SHP77 (cell line): ENCODE measurements at places on chromosomes 6 and 20.

DNA sequence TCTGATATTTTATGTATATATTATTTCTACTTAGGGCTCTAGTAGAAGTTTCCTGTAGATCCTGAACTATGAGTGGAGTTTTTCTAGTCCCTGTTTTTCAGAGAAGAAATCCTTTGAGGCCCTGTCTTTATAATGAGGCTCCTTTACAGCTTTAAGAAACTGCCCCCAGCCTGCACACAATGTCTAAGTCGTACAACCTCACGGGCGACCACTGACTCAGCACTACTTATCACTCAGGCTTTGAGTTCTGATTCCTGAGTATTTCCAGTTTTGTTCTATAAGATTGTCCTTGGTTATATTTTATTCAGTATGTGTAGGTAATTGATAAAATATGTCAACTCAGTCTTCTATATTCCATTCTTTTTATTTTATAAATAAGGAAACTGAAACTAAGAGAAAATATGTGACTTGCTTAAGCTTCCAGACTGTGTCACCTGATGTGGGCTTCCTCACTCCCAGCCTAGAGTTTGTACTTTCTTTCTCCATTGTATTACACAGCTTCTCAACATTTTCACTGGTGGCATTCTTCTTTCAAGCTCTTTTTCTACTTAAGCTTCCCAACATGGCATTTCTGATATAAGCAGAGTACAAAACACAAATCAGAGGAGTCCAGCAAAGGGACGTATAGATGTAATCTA lies 167.0 kb downstream of the TBX18 start:
- no peak for DNase-seq

DNA sequence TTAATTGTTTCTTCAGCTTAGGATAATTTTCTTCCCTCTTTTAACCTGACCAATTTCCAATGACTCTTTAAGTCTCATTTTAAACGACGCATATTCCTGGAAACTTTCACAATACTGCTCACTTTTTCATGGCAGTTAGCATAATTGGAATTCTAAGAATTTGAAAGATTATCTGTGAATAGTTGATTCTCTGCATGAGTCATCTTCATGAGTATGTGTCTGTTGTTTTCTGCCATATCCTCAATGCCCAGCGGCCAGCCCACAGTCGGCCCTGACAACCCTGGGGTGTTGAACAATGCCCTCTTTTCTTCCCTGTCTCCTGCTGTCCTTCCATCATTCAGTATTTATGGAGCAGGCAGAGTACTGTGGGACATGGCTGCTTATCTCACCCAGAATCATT lies 554.2 kb downstream of the CDH26 start:
- no peak for DNase-seq

DNA sequence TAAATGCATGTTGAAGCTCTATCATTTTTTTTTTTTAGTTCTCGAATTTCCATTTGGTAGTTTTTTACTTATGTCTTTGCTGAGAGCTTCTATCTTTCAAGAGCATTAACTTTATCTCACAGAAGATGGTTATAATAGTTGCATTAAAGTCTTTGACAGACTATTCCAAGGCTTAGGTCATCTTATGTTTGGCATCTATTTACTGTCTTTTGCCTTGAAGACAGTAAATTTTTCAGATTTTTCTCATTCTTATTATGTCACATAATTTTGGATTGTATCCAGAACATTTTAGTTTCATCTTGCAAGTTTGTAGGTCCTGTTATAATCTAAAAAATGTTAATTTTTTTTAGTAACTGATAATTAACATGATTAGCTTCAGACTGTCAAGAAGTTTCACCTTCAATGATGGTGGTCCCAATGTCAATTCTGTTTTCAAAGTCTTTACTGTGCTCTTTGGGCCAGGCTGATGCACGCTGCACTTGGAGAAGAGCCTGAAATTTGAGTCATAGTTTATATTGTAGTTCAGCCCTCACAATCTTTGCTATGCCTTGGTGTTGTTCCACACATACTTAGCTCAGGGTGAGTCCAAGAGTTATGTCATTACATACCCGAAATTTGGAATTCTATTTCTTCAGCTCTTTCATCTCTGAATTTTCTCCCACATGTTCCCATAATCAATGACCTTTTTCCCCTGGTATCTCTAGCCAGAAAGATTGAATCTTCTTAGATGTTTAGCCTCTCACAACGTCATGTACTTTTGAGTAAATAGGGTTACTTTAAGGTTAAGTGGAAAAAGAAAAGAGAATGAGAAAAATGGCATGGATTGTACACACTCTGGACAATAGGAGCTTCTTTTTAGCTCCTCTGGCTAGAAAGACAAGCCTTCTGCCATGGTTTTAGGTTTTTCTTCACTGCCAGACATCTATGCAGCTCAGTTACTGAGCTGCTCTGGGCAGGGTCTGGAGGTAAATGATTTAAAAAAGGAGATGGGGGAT lies 110.3 kb upstream of the BTBD3 start:
- no peak for DNase-seq

DNA sequence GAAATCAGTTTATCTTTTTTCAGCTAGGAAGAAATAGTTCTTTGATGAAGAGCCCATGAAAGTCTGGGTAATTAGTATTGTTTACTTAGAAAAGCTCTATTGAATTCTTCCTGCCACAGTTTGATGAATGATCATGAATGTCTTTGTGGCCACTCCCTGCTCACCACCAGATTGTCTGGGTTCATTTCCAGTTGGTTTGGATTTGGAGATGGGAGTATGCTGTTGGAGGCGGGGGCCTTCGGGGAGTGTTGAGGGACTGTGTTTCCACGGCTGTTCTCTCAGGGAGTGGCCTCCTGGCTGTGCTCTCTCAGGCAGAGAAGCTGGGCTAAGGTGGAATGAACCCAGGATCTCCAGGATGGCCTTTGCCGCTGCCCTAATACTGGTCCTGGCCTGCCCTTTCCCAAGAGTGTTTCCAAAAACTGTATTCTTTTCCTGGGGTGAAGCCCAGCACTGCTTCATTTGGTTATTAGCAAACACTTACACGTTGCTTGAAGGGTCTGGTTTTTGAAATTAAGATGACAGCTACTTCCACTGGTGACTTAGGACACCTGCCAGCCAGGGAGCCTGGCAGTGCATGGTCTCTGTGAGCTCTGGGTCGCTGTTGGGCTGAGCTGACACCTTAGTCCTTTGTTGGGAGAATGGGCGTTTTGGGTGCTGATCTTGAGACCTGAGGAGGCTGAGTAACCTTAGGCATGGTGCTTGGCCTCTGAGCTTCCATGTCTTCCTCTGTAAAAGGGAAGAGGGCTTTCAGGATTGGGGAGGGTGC lies 23.2 kb downstream of the PRPF6 start:
- no peak for DNase-seq

DNA sequence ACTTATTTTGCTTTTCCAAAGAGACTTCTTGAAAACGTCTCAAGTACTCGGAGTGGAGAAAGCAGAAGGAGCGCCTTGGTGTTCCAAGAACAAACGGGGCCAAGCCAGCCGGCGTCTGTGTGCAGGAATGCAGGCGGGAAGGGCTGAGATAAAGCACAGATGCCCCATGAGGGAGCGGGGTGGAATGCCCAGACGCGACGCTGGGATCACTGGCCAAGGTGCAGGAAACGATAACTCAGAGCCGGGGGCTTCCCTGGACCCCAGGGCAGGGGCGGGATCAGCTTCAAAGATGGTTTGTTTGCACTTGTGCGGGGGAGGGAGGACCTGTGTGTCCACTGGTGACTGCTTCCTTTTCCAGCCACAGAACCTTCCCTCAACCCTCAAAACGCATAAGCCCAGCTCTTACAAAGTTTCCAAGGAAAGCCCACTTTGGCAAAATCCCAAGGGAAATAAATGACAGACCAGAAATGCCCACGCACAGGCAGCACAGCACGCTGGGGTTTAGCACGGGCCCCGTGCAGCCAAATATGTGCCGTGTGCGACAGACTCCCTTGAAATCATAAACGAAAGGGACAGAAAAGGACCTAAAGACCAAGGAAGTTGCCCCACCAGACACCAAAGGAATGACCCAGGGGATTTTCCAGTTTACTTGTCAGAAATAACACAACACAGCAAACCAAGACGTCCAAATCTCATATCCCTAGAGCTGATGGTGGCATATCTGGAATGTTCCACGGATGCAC lies 113.9 kb downstream of the NFATC2 start:
- DNase-seq, result no peak

DNA sequence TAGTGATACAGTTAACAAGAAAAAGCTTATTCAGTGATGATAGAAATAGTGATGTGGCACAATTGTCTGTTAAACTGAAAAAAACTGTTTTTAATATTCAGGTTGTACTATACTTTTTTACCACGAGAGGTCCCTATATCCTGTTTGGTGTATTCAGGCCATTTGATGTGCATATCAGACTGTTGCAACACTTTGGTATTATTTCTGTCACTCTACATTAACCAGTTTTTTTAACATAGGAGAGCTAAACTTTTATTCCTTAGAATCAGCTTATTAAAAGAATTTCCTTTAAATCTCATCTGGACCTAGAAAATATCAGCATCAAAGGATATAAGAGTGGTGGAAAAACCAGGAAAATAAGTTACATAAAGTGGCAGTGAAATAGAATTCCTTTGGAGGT lies 36.8 kb downstream of the TSPYL4 start:
- no peak for DNase-seq
